Fibroblast of skin of left quadriceps (primary cell): ENCODE measurements at places on chromosomes 11 and 22.

DNA sequence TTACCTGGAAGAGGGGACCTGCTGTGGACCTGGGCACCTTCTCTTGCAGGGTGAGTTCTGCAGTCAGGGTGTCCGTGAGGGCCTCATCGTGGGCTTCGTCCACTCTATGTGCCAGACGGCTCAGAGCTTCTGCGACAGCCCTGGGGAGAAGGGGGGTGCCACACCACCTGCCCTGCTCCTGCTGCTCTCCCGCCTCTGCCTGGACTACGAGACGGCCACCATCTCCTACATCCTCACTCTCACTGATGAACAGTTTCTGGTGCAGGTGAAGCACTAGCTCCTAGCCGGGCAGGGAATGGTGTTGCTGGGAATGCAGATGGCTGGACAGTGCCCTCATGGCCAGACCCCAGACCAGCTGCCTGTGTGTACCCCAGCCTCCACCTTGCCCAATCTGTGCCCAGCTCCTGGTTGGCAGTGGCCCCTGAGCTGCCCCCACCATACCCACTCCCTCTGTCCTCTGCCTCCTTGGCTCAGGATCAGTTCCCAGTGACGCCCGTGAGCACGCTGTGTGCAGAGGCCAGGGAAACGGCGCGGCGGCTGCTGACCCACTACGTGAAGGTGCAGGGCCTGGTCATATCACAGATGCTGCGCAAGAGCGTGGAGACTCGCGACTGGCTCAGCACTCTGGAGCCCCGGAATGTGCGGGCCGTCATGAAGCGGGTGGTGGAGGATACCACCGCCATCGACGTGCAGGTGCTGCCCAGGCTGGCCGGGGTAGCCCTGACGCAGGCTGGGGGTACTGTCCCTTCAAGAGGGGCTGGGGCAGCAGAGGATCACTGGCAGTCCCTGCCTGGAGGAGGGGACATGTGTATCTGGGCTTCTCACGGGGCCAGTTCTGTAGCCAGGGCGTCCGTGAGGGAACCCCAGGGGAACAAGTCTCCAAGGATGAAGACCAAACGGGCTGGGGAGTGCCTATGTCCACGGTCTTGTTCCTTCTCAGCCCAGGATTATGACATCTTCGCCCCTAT, 2.2 kb upstream of the TM7SF2 start:
- no peak for DNase-seq

DNA sequence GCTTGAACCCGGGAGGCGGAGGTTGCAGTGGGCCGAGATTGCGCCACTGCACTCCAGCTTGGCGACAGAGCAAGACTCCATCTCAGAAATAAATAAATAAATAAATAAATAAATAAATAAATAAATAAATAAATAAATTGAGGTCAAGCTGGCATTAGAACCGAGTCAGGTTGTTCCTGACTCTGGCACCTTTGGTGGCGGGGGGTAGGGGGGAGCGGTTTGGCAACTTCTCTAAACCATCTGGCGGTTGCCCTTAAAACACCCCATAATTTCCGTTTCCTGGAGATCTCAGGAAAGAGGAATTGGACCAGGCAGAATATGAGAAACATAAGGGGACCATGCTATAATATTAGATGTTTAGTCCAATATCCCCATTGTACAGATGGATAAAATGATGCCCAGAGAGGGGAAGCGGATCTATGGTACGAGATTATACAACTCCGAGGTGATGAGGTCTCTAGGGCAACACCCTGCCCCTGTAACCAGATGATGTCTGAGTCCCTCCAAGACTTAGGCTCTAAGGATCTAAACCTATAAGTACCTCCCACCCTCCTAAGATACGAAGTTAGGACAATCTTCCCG, 785 bp downstream of the CLPB start:
- no peak for DNase-seq

- DNase-seq: peak; percentile 19
Observed at GRCh38 chr11:25734591-25735211, 597.2 kb upstream of the ANO3 start.

DNA sequence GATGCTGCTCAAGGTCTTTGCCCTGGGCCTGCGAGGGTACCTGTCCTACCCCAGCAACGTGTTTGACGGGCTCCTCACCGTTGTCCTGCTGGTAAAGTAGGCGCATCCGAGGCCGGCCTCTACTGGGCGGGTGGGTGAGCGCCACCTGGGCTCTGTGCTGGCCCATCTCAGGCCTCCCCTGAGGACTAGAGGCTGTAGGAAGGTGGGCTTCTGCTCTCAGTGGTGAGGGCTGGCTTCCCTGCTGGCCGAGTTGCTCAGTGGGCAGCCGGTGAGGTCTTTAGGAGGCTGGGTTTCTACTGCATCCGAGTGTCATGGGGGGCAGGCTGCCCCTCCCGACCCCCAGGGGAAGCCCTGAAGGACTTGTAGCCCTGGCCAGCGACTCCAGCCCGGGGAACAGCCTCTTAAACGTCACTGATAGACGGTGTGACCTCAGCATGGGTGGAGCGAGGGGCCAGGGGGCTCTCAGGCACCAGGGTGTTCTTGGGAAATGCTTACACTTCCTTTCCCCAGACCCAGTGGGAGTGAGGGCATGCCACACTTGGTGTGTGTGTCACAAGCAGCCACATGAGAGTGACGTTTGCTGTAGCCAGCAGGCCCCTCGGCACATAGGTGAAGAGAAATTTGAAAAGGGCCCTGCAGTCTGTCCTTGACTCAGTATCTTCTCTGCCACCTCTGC, 30.3 kb downstream of the TPCN2 start:
- DNase-seq: no peak

- no peak for DNase-seq
Observed at GRCh38 chr22:43319661-43320486, 23.3 kb downstream of the SCUBE1 start.

DNA sequence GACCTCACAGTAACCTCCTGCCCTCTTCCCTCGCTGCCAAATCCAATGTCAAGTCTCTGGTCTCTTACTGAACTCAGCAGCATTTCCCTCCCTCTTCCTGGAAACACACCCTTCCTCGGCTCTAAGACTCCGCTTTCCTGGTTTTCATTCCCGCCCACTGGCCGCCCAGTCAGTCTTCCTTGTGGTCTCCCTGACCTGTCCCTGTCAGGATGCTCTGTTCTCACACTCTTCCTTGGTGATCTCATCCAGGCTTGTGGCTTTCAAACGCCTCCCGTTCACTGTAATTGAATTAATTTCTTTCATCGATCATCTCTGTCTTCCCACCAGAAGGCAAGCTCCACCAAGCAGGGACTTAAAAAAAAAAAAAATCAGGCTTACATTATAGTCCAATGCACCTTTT, 33.5 kb downstream of the MYO18B start:
- DNase-seq: no peak

DNA sequence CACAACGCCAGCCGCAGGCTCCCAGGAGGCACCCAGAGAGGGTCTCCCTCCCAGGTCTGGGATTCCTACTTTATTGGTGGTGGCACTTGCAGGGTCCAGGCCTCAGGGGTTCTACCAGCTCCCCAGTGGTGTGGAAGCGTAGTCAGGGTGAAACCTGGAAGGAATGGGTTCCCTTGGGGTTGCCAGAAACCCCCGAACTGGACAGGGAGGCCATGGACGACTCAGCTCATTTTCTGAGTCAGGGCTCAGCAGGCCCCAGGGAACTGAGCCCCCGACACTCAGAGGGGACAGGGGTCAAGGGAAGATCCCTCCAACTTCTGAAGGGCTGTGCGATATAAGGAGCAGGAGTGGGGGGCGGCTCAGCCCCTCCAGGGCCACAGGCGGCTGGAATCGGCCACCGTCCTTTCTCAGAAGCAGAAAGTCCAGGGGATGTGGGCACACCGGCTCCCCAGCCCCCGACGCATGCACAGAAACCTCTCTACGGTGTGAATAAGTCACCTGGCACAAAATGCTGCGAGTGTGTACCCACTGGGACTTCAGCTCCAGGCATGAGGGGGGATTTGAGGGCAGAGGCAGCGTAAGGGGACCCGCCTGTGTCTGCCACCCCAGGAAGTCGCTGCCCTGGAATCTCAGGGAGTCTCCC, 25.1 kb downstream of the MRGPRG start:
- DNase-seq: no peak

DNA sequence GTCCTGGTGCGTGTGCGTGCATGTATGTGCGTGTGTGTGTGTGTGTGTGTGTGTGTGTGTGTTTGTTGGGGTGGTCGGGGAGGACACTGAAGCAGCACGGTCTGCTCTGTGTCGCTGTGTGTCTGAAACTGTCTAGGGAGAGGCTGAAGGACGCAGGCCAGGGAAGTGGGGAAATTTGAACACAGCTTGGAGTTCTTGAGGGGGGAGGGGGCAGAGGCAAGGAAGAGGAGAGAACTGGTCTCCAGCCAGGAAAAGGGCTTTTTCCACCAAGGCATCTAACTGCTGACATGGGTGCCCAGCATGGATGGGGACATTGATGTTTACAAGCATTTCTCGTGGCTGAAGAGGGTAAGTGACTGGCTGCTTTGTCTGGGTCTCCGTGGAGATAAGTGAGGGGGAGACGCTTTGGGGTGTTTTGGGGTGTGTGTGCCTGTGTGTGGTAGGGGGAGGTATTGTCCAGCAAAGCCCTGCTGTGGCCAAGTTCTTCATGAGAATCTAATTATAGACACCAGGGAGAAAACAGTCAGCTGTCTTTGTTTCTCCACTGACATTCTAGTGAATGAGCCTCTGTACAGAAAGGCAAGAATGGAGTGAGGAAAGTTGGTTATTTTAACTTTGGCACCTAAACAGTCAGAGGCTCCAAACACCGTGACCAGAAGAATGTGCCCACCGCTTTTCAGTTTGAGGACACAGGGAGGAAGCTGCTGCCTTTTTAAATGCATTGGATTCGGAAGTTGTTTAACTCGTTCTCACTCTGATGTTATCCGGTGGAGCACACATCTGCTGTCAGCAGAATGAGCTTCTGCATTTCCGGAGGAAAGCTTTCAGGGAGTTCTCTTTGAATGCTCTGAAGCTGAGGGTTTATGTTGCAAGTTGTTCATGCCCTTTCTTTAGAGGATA, 63.7 kb downstream of the PPFIBP2 start:
- no peak for DNase-seq

GRCh38 chr11:8080069-8080670, 841 bp upstream of the TUB start:
- no peak for DNase-seq

- no peak for DNase-seq
Observed at GRCh38 chr11:66150725-66151124, 80.7 kb downstream of the PACS1 start.

DNA sequence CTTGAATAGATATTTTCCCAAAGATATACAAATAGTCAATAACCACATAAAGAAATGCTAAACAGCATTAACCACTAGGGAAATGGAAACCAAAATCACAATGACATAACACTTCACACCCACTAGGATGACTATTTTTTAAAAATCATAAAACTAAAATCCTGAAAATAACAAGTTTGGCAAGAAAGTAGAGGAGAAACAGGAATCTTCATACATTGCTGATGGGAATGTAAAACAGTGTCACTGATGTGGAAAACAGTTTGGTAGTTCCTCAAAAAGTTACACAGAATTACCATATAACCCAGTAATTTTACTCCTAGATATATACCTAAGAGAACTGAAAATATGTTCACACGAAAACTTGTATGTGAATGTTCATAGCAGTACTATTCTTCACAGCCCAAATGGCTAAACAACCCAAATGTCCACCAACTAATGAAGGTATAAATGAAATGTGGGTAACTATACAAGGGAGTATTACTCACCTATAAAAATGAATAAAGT, 12.5 kb downstream of the PICALM start:
- no peak for DNase-seq

GRCh38 chr22:29114392-29114791, 41.6 kb downstream of the KREMEN1 start:
- no peak for DNase-seq

- DNase-seq: no peak
Observed at GRCh38 chr11:118321386-118322082, 17.0 kb downstream of the CD3E start.

DNA sequence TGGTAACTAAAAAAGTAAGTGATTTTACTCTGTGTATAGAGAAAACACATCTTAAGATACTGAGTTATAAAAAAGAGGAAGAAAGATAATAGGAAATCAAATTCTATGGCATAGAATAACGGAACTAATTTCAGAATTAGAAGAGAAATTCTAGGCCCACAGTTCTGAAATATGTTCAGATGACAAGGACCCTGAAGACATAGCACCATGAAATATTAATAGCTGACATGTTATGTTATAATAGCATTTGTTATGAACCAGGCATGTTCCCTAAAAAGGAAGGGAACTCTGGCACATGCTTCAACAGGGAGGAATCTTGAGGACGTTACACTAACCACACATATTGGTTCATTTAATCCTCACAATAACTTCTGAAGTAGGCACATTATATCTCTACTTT, 32.7 kb downstream of the PRDM10 start:
- no peak for DNase-seq

DNA sequence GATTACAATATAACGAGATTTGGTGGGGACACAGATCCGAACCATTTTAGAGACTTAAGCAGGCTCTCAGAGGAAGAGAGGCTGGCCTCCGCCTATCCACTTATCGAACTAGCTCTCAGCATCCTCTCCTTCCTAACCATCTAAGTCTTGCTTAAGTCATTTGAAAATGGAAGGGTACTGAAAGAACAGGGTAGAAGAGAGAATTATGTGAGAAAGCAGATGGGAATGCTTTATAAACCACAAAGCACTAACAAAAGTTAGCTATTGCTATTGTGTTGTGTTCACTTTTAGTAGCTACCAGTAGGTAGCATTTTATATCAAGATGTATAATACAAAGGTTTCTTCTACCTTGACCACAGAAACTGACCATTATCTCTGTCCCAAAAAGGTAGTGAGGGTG, 153.4 kb upstream of the CADM1 start:
- DNase-seq: no peak

- DNase-seq: no peak
Observed at GRCh38 chr11:68962527-68963250, 18.1 kb downstream of the MRGPRD start.

- DNase-seq: no peak
Observed at GRCh38 chr11:64649291-64649697, 58.3 kb downstream of the SLC22A12 start.

DNA sequence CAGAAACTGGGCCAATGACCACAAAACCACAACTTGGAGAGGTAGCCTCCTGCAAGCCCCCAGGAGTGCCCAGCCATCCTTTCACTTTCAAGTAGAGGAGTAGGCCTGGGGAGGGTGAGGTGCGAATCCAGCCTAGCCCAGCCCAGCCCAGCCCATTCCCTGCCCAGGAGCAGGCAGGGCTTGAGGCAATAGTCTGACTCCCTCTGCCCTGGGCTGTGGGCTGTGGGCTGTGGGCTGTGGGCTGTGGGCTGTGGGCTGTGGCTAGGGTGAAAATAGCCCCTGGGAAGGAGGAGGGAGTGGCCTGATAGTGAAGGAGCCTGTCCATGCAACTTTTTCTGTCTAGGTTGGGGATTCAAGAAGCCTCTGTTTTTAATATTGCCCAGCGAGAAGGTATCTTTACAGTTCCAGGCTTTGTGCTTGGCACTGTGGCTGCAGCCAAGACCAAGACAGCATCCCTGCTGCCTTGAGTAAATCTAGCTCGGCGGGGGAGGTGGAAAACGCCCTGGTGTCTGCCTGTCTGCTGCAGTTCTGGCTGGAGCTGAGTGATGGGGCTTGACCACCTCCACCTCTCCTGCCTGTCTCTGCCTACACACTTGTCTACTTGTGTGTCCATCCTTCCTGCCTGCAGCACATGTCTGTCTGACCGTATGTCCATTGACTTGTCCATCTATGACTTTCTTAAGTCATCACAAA, 40.7 kb downstream of the LMO1 start:
- DNase-seq: no peak
